ENCODE measurements at places on chromosomes 5 and 9. TPM values are rescaled to one million over a fixed set of nuclear protein-coding genes. Genes with fewer than 3 reads are reported as not detected.

The ASTN2 gene
- total RNA-seq: 5.9 TPM

The SLU7 gene
- total RNA-seq: 27.1 TPM

The NUDT2 gene
- 19.8 TPM for total RNA-seq

The CDX1 gene
- total RNA-seq: not detected

The DMAC1 gene
- total RNA-seq: 62.3 TPM

The CTNND2 gene
- total RNA-seq: 39.4 TPM

The OLFM1 gene
- total RNA-seq: 23.3 TPM

The KCNIP1 gene
- total RNA-seq: 0.96 TPM

The HACD4 gene
- total RNA-seq: 0.75 TPM

The KCNN2 gene
- total RNA-seq: 2.7 TPM

The C5orf52 gene
- not detected for total RNA-seq

The LCP2 gene
- not detected for total RNA-seq

The DNAH5 gene
- 0.12 TPM for total RNA-seq

The LIX1 gene
- total RNA-seq: 19.7 TPM

The DAB2 gene
- total RNA-seq: 9.5 TPM

The ARHGEF39 gene
- total RNA-seq: 27.2 TPM

The ENTREP1 gene
- total RNA-seq: 0.44 TPM

The SLC34A1 gene
- 0.16 TPM for total RNA-seq

The PCDHGA10 gene
- 18.4 TPM for total RNA-seq

The FIBCD1 gene
- total RNA-seq: 0.23 TPM

The INSL6 gene
- not detected for total RNA-seq

The RMND5B gene
- total RNA-seq: 42.4 TPM

The OBP2B gene
- total RNA-seq: not detected

The NSUN2 gene
- 75.0 TPM for total RNA-seq

The EXD3 gene
- 15.1 TPM for total RNA-seq

The HSPB3 gene
- not detected for total RNA-seq

The FRRS1L gene
- total RNA-seq: 3.4 TPM

The MTX3 gene
- 27.9 TPM for total RNA-seq

The ZNF300 gene
- total RNA-seq: 12.4 TPM

The BHMT2 gene
- not detected for total RNA-seq

The HMCN2 gene
- not detected for total RNA-seq

The CRHBP gene
- 0.20 TPM for total RNA-seq

The SLCO6A1 gene
- total RNA-seq: 4.4 TPM

The UBTD2 gene
- 73.3 TPM for total RNA-seq

The OCLN gene
- 7.9 TPM for total RNA-seq

The INSL4 gene
- total RNA-seq: not detected

All from neural crest cell (in vitro differentiated cells).